ENCODE measurements at places on chromosomes 1 and 21. TPM values are rescaled to one million over a fixed set of nuclear protein-coding genes. Genes with fewer than 3 reads are reported as not detected.
A peak's percentile ranks its signal among the peaks of the same experiment; 100 is the strongest.

The HSPA6 gene
- total RNA-seq, result 1.2 TPM

The SYCP1 gene
- not detected for total RNA-seq

The S1PR1 gene
- 97.9 TPM for total RNA-seq

The S100A7 gene
- total RNA-seq, result not detected

The HSD3B1 gene
- total RNA-seq, result not detected

DNA sequence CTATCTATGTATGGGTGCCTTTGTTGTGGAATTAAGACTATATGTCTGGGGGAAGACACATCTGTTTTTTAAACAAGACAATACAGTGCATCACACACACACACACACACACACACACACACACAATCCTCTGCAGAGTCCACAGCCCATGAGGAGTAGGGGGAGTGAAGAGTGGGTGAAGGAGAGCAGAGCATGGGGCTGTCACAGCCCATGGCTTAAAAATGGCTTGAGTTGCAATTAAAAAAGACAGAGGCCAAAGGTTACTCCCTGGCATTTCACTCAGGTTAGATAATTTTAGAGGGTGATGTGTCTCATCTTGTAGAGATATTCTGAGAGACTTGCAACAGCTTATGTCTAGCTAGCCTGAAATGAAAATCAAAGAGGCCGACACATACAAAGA lies 176.5 kb upstream of the PLXNA2 start:
- no peak overlapping the region for H3K27ac ChIP-seq
- no peaks in the 10 kb centered on the region for H3K36me3 ChIP-seq
- H3K4me3 ChIP-seq, result no peak overlapping the region
- H3K4me1 ChIP-seq, result no peaks in the 10 kb centered on the region
- no peak for DNase-seq

DNA sequence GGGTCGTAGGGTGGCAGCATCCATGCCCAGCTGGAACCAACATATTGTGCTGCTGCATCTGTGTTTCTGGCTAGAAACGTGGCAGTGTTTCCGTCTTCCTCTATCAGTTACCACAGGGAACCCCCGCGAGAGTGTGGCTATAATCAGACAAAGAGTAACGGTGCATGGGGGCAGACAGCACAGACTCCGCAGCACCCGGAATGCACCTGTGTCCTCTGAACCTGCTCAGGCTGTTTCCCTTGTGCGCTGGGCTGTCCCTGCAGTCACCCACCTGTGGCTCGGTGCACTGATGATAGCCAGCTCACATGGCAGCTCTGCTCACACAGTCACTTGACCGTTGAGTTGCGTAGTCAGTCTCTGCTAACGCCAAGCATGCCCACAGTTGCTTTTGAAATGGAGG lies 11.4 kb upstream of the PCBP3 start:
- no peaks in the 10 kb centered on the region for H3K36me3 ChIP-seq
- no peaks in the 10 kb centered on the region for H3K27me3 ChIP-seq
- H3K4me3 ChIP-seq, result no peak overlapping the region
- DNase-seq, result no peak
- no peak overlapping the region for H3K27ac ChIP-seq
- no peaks in the 10 kb centered on the region for H3K4me1 ChIP-seq

- H3K4me1 ChIP-seq, result no peaks in the 10 kb centered on the region
- H3K4me3 ChIP-seq, result no peak overlapping the region
- no peak overlapping the region for H3K27ac ChIP-seq
- no peaks in the 10 kb centered on the region for H3K36me3 ChIP-seq
- H3K27me3 ChIP-seq, result no peaks in the 10 kb centered on the region
- no peak for DNase-seq
These were observed 37.3 kb upstream of the HYI start for GRCh38 chr1:43491061-43491460.

- no peak for DNase-seq
- H3K36me3 ChIP-seq, result no peaks in the 10 kb centered on the region
- H3K27me3 ChIP-seq, result no peaks in the 10 kb centered on the region
- no peaks in the 10 kb centered on the region for H3K4me1 ChIP-seq
- H3K27ac ChIP-seq, result no peak overlapping the region
These were observed 95.8 kb upstream of the USH2A start for GRCh38 chr1:216518844-216519627.

GRCh38 chr21:33317145-33317544 lies 7.6 kb upstream of the IFNAR1 start:
- DNase-seq, result no peak
- no peak overlapping the region for H3K27ac ChIP-seq
- no peak overlapping the region for H3K4me3 ChIP-seq
- H3K36me3 ChIP-seq, result no peaks in the 10 kb centered on the region

- H3K4me1 ChIP-seq, result no peaks in the 10 kb centered on the region
- H3K27me3 ChIP-seq, result no peaks in the 10 kb centered on the region
- peak overlapping the region; percentile 5 for H3K27ac ChIP-seq
These were observed 431 bp downstream of the MTARC1 start for GRCh38 chr1:220787069-220787619.

- no peaks in the 10 kb centered on the region for H3K36me3 ChIP-seq
- H3K4me3 ChIP-seq, result no peak overlapping the region
- no peak overlapping the region for H3K27ac ChIP-seq
- no peaks in the 10 kb centered on the region for H3K27me3 ChIP-seq
- no peak for DNase-seq
- H3K4me1 ChIP-seq, result no peaks in the 10 kb centered on the region
These were observed 207.8 kb downstream of the DENND1B start for GRCh38 chr1:197567442-197567841.

- no peak for DNase-seq
- no peak overlapping the region for H3K27ac ChIP-seq
- H3K4me3 ChIP-seq, result no peak overlapping the region
- no peaks in the 10 kb centered on the region for H3K4me1 ChIP-seq
- H3K36me3 ChIP-seq, result no peaks in the 10 kb centered on the region
These were observed 58.5 kb upstream of the BCL10 start for GRCh38 chr1:85334962-85335361.

GRCh38 chr1:7109901-7110300 lies 324.6 kb downstream of the CAMTA1 start:
- no peaks in the 10 kb centered on the region for H3K27me3 ChIP-seq
- H3K27ac ChIP-seq, result no peak overlapping the region
- no peaks in the 10 kb centered on the region for H3K36me3 ChIP-seq
- no peak overlapping the region for H3K4me3 ChIP-seq
- DNase-seq, result no peak
- no peaks in the 10 kb centered on the region for H3K4me1 ChIP-seq

- no peak overlapping the region for H3K27ac ChIP-seq
- no peak for DNase-seq
- H3K27me3 ChIP-seq, result no peaks in the 10 kb centered on the region
- no peaks in the 10 kb centered on the region for H3K4me1 ChIP-seq
- no peaks in the 10 kb centered on the region for H3K36me3 ChIP-seq
- no peak overlapping the region for H3K4me3 ChIP-seq
These were observed 29.4 kb downstream of the CLDN14 start for GRCh38 chr21:36450511-36450910.

GRCh38 chr1:113542221-113542701 lies 151.9 kb downstream of the MAGI3 start:
- H3K4me3 ChIP-seq, result no peak overlapping the region
- H3K27ac ChIP-seq, result no peak overlapping the region
- H3K27me3 ChIP-seq, result no peaks in the 10 kb centered on the region

DNA sequence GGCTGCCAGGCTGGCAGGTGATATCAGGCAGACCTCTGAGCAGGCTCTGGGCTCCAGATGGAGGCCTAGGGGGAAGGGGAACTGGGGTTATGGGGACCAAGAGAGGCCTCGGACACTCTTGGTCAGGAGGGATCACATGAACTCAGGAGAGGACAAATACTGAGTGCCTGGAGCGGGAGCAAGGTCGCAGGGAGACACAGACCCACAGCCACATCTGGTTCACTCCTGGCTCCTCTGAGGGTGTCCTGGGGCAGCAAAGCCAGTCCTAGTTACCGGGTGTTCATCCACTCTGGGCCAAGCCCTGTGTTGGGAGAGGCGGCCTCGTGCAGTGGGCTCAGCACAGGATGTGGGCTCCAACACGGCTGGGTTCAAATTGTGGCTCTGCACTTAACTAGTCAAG lies 239.0 kb downstream of the PTPRU start:
- H3K4me1 ChIP-seq, result no peaks in the 10 kb centered on the region
- no peak overlapping the region for H3K4me3 ChIP-seq
- H3K27me3 ChIP-seq, result no peaks in the 10 kb centered on the region
- peak overlapping the region; percentile 25 for H3K27ac ChIP-seq

Measured in uterus (tissue), 4 donors.